ENCODE measurements at places on chromosomes 4 and X.

DNA sequence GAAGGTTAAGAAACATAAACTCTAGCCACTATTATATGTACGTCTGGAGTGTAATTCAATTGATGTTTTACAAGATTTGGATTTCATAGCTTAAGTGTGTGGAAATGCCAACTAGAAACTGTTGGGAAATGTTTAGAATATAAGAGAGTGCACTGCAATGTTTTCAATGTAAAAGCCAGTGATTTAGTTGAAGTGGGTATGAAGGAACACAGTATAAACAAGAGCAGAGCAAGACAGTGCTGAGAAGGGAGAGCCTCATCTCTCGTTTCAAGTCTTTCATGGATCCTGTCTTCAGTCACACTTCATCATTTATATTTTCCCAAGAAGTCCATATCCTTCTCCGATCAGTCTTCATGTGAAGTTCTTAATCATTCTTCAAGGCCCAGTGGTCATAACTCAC, 163.9 kb upstream of the ETNPPL start:
- no peak for DNase-seq

DNA sequence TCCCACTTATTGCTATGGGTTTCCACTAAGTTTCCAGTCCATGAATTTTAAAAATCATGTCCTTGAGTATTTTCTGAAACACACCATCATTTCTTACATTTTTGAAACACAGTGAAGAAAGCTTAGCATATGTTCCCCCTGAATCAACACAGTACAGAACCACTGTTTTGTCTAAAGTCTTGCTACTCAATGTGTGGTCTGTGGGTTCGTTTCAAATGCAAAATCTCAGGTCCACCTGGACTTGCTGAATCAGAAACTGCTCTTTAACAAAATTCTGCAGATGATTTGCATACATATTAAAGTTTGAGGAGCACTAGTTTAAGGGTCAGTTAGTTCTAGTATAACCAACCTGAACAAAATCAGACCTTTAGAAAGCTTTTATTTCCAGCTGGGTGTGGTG, 60.4 kb downstream of the SUPT20HL2 start:
- no peak for DNase-seq

GRCh38 chr4:17385403-17385802, 126.5 kb downstream of the QDPR start:
- DNase-seq = peak; percentile 9

DNA sequence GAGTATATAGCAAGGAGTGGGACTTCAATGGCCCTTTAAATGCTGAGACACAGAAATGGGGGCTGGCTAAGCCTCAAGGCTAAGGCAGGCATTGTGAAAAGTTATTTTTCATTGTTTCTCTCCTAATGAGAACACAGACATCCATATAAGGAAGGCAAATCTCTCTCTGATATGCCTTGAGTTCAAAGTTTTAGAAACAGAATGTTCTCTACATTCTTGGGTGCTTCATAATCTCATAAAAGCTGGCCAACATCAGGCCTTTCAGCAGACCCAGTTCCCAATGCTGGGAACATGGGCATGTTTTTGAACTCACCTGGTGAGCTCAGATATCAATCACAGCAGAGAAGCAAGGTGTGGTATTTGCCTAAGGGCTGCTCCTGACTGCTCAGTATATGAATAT, 19.4 kb upstream of the RAB40A start:
- DNase-seq = no peak

DNA sequence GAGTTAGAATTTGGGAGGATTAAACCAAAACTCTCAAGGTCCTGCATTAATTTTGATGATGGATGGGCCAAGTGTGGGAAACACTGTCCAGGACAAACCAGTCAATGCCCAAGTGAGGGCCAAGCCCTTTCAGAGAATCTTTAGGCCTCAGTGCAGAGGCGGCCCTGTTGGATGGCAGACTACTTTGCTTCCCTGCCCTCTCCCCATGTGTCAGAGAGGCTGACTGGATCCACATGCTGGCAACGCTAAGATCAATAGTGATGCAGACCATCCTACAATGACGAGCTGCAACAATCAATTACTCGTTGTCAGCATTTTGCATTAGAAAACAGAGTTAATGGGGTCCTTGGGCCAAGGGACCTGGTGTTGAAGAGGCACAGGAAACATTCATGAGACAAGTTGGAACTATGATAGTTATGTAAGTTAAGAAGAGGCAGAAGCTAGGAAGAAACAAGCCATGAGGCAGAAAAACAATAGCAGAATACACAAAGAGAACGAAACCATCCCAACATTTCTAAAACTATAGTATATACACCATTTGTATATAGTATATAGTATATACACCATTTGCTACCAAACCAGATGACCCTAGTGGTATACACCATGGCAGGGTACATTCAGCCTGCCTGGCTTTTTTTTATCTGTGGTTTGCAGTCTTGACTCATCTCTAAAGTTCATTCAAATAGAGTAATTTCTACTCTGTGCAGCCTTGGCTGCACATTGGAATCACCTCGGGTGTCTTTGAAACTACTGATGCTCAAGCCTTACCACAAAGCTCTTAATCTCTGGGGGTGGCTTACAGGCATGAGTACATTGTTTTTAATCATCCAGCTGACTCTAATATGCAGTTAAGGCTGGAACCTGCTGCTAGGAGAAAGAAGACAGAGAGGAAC, 147.7 kb upstream of the GYPA start:
- DNase-seq = no peak

All from hematopoietic multipotent progenitor cell treated with erythropoietin and hydrocortisone succinate and interleukin-3 and kit ligand, for 6 days (in vitro differentiated cells).